ENCODE measurements at places on chromosomes 11 and 22.

DNA sequence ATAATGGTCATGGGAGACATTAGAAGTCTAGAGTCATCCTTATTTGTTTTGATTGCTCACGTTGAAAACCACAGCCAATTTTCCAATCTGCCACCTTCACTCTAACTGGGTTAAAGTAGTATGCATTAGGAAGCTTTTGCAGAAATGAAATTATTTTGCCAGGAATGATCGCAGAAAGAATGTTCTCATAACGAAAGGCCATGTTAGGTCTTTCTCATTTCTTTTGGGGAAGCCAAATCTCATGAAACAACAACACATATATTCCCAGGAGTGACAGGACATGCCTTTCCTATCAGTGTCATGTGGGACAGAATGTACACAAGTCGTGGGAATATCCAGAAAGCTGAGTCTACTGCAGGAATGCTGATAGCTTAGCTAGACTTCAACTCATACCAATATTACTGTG, 386.3 kb downstream of the AASDHPPT start:
- DNase-seq = no peak

GRCh38 chr11:36558571-36559413, 9.0 kb upstream of the RAG1 start:
- DNase-seq = no peak

DNA sequence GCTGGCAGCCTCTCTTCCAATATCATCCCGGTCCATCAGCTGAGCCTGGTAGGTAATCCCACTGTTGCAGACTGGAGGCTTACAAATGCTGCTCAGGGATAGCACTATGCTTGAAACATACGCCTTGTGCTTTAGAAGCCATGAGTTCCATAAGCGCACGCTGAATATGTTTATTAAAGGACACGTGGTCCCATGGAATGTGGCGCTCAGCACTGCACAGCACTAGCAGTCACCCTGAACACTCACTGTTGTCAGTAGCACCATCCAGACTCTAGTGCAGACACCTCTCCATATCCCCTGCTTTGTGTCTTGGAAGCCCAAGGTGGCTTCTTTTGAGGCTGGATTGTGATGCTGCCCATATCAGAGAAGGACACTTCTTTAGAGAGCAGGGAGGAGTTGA, 120.9 kb downstream of the MAML2 start:
- DNase-seq = no peak

DNA sequence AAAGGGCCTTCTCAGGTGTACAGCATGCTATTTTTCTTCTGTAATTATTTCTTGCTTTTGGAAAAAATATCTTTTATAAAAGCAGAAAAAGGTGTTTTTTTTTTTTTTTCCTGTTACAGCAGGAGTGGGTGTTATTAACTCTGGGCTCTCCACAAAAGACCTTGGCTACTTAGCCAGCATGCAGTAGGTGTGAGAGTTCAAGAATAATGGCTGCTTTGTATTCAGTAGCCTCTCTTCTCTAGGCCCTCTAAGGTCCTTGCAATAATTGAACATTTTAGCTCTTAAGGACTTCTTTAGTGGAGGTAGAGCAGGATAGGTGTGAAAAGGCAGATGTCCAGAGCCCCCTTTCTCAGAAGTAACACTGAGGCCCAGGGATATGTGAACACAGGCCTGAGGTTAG, 3.4 kb downstream of the ELF5 start:
- no peak for DNase-seq

GRCh38 chr11:78669249-78669648, 94.6 kb upstream of the NARS2 start:
- no peak for DNase-seq

GRCh38 chr11:119029340-119030028, 1.2 kb downstream of the SLC37A4 start:
- no peak for DNase-seq

- DNase-seq = no peak
These were observed 107.7 kb upstream of the PARVA start for GRCh38 chr11:12269446-12270214.

DNA sequence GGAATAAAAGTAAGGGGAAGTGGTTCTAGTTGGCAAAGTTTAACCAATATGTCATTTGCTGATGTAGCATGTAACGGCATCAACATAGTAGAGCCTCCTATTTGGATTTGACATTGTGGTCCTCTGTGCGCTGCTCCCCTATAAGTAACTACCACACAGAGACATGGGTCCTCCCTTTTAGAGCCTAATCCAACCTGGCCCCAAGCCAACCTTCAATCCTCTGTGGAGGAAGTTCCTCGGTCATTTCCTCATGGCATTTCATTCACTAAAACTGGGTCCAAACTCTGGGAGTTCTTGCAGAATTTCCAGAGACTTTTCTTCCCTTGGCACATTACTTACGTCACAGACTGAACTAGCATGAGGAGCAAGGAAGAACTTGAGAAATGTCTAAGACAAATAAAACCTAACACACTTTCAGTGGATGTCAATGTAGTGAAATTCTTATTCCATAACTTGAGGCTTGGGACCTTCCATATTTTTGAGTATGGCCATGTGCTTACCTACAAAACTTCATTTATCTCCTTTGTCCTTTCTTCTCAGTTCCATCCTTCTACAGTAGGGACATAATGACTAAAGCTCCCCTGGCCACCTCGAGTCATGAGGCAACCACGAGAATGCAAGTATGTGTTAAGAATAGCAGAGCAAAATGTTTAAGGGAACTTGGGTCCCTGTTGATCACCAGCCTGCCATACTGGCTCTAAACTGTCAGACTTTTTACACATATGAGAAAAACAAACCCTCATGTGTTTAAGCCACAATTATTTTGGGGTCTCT, 34.7 kb downstream of the MMP20 start:
- no peak for DNase-seq

DNA sequence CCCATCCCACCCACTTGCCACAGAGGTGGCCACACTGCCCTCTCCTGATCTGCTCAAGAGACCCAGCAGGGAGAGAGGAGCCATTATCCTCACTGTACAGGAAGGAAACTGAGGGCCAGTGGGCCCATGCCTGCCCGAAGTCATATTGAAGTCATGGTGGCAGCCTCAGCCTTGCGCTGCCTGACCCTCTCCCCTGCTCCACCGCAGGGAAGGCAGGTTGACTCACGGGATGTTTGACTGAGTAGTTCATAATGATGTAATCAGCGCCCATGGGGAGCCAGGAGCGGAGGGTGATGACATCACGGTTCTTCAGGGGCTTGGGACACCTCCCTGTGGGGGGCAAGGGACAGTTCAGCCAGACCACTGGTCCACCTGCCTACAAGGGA, 6.1 kb upstream of the ARAP1 start:
- DNase-seq = no peak

- no peak for DNase-seq
These were observed 36.5 kb upstream of the ANKK1 start for GRCh38 chr11:113351068-113351450.

DNA sequence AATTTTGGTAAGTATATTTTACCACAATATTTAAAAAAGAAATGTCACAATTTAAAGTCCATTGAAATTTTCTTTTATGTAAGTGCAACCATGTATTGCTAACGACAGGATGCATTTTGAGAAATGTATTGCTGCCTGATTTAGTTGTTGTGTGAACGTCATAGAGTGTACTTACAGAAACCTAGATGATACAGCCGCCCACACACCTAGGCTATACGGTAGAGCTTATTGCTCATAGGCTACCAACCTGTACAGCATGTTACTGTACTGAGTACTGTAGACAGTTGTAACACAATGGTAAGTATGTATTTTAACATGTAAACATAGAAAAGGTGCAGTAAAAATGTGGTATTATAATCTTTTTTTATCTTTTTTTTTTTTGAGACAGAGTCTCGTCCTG, 48.1 kb downstream of the CBL start:
- no peak for DNase-seq

GRCh38 chr11:108824545-108824944, 159.7 kb downstream of the DDX10 start:
- no peak for DNase-seq

DNA sequence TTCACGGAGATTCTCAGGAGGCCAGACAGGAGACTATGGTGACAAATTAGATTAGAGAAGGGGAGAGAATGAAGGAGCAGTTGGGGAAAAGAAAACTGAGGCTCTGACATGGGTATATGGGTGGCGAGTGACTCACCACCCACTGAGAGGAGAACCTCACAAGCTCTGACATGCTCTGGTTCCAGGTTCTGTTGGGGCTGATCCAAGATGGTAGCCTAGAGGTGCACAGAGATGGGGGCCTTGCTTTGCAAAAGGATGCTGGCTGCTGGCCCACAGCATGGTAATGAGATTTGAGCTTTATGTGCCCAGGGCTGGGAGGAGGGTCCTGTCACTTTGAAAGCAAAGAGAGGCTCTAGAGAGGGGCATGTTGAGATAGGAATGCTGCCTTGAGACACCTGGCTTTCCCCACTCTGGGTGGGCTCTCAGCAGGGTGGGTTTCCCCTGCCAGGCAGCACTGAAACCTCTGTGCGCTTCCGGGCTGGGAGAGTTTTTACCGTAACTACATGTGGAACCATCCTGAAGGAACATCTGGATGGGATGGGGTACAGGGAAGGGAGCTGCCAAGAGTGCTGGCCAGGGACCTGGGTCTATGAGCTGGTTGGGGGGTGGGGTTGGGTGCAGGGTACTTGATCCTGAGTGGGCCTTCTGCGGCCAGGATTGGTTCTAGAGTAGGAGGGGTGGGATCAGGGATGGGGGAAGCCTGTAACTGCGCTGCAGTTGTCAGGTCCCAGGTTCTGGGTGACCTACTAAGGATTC, 1.2 kb upstream of the GRK2 start:
- DNase-seq = no peak

GRCh38 chr11:112811783-112812182, 149.4 kb upstream of the NCAM1 start:
- no peak for DNase-seq

GRCh38 chr22:35894464-35894878, 134.2 kb downstream of the RBFOX2 start:
- no peak for DNase-seq

- DNase-seq = no peak
These were observed 23.0 kb upstream of the TRAF6 start for GRCh38 chr11:36532941-36533601.

- no peak for DNase-seq
These were observed 714 bp downstream of the SDF2L1 start for GRCh38 chr22:21642584-21643448.

DNA sequence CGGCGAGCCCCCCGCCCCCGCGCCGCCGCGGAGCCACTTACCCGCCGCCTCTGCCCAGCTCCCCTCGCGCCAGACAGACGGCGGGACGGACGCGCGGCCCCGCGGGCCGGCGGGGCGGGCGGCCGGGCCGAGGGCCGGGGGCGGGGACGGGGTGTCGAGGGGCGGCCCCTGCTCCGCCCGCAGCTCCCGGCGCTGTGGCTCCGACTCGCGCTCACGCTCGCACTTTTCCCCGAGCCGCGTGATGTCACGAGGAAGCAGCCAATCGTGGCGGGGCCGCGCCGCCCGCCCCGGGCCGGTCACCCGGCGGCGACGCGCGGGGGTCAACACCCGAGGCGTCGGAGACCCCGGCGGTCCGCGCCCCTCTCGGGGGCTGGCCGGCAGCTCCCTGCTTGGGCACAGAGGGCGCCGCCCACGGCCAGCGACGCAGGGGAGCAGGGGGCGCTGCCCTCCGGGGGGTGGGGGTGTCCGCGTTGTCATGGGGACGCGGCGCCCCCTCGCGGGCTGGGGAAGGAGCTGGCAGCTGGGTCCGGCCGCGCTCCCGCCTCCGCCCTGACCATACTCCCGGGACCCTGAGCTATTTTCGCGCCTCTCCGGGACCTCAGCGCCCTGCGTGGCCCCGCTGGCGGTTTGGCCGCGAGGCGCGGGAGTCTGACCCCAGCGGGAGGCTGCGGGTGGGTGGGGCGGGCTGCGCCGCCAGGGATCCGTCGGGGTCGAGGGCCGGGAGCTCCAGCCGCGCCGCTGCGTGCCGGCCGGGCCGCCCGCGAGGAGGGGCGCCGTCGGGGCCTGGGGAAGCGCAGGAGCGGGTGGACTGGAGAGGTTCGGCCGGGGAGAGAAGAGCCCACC, at the start of gene CHRM4:
CHRM4 (minus strand) TSS at position 199 of the 843 bp plus-strand sequence. CDS start 5,219 bp downstream, outside the sequence.
- peak; percentile 57 for DNase-seq

DNA sequence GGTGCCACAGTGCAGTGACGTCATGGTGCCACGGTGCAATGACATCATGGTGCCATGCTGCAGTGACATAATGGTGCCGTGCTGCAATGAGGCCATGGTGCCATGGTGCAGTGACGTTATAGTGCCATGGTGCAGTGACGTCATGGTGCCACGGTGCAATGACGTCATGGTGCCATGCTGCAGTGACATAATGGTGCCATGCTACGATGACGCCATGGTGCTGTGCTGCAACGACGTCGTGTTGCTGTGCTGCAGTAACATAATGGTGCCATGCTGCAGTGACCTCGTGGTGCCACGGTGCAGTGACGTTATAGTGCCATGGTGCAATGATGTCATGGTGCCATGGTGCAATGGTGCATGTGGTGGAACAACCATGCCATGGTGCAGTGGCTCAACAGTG, 45.3 kb downstream of the DHCR7 start:
- no peak for DNase-seq

DNA sequence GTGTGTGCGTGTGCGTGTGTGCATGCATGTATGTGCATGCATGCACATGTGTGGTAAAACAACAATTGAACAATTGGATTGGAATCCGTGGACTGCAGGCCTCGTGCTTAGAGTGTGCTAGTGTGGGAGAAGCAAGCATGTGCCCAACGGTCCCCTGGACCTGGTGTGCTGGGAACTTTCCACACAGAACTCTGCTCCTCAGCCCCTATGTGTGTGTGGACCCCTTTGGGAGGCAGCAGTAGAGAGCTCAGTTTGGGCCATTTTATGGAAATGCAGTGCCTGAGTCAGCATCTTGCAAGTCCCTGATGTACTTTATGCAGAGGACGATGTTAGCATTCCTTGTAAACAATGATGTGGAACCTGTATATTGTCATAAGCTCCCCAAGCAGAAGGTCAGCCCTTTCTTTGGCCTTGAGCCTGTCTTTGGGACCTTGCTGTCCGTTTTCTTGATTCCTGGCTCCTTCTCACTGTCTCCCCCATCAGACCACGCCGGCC, 167.3 kb downstream of the TBC1D22A start:
- DNase-seq = no peak

DNA sequence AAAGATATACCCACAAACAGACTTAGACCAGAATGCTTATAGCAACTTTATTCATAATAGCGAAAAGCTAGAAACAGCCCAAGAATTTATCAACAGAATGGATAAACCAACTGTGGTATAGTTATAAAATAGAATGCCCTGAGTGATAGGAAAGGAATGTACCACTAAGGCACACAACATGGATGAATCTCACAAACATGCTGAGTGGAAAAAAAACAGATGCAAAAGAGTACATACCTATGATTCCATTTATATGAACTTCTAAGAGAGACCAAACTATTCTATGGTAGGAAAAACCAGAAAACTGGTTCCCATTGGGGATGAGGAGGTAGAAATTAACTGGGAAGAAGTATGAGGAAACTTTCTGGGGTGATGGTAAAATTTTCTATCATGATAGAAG, 40.4 kb upstream of the GRIK4 start:
- no peak for DNase-seq

DNA sequence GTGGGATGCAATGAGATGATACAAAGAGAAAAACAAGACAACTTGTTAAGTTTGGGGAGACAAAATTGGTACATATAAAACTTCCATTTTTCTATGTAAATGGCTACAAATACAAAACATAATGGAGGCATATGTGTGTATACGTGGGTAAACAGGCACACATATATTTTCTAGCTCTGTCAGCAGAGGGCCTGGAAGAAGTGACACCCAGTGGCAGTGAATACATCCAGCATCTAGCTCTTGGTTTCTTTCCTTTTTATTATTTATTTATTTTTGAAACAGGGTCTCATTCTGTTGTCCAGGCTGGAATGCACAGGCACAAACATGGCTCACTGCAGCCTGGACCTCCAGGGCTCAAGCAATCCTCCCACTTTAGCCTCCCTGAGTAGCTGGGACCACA, 5.0 kb upstream of the RASL10A start:
- no peak for DNase-seq
